NCI-H460 (cell line): ENCODE measurements at places on chromosomes 13 and 19.

GRCh38 chr13:32845952-32846950, 170.0 kb upstream of the KL start:
- DNase-seq, result no peak

DNA sequence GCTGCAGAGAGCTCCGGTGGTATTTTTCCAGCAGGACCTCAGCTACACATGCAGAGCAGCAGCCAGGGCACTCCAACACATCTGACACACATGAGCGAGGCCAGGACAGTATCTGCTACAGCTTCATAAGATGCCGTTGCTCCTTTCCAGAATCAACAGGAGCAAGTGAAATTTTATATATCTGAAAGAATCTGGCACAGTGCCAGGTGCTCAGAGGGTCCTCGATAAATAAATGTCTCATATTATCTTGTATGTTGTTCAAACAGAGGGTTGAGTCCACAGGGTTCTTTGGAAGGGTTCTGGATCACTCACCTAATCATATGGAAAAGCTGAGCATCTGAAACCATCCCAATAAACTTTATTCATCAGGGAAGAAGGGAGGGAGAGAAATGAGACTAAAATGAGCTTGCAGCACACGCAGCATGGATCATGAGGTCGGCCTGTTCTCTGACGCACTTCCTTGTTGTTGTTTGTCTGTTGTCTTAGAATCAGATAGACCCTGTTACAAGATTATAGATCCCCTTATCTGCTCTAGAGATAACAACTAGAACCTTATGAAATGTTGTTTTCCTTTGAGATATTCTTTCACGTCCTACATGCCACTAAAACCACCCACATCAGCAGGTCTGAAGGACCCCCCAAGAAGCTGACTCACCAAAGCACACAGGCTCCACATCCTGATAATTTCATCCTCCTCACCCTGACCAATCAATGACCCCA, 3.2 kb upstream of the METTL21C start:
- DNase-seq, result no peak

GRCh38 chr19:35977446-35978222, 17.4 kb upstream of the SDHAF1 start:
- DNase-seq, result no peak

GRCh38 chr19:31255174-31255799, 93.9 kb downstream of the TSHZ3 start:
- DNase-seq, result no peak

GRCh38 chr19:16068696-16069259, 7.5 kb upstream of the TPM4 start:
- no peak for DNase-seq

DNA sequence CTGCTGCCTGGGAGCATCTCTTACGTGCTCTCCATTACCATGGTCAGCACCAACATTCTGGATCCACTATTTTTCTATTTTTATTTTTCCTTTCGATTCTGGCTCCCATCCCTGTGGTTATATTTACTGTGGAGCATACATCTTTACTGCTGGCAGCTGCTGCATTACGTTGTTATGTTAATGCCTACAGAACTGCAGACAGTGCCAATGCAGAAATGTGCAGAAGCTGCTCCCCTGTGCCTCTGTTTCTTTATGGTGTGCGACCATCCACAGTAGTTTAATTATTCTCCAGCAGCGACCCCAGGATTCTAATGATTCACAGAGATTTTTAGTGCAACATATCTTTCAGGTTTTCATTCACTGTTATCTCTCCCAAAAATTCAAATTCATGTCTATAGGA, 911.7 kb upstream of the SLITRK6 start:
- no peak for DNase-seq

DNA sequence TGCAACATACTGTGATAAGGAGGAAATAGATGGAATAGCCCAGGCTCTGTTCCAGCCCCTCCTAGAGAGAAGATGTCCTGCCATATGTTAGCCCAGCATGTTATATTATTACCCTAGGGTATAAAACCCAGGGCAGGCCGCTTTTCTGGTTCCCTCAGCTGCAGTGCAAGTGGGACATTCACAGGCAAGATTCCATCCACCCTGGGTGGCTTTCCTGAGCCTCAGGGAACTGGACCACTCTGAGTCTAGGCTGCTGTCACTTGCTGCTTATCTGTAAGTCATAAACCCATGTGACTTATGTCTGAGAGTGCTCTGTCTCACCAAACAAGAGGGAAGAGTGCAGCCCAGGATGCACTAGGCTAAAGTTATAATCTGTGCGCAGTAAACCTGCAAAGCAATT, 413.2 kb downstream of the MZT1 start:
- no peak for DNase-seq

GRCh38 chr13:28100150-28101121, at the start of gene FLT3:
FLT3 (minus strand) TSS chr13:28100576; CDS start chr13:28100510, 66 bp downstream.
- DNase-seq, result no peak

- no peak for DNase-seq
These were observed 21.8 kb upstream of the MBNL2 start for GRCh38 chr13:97200081-97200942.

GRCh38 chr13:51342706-51343105, 3.2 kb downstream of the SERPINE3 start:
- no peak for DNase-seq

DNA sequence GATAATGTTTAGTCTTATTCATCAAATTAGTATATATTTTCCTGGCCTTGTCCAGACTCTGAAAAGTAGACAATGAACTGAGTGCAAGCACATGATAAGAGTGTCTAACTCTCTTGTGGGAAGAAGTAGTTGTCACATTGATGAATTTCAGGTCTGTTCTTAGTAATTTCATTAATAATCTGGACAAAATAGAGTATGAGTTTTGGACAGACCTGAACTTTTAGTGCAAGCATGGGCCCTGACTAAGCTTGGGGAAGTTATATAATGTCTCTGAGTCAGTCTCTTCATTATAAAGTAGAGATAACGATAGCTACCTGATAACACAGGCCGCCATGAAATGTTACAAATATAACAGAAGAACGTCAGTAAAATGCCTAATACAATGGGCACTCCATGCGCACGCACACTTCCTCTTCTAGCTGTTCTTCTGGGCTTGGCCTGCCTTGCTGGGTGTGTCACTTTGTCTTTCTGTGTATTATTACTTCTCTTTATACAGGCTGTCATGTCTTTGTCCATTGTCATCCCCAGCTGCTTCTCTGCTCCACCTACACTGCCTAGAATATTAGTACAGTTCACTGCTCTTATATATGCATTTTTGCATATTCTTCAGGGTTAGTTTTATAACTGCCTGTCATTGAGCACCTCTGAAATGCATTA, 129.1 kb upstream of the HTR2A start:
- no peak for DNase-seq

DNA sequence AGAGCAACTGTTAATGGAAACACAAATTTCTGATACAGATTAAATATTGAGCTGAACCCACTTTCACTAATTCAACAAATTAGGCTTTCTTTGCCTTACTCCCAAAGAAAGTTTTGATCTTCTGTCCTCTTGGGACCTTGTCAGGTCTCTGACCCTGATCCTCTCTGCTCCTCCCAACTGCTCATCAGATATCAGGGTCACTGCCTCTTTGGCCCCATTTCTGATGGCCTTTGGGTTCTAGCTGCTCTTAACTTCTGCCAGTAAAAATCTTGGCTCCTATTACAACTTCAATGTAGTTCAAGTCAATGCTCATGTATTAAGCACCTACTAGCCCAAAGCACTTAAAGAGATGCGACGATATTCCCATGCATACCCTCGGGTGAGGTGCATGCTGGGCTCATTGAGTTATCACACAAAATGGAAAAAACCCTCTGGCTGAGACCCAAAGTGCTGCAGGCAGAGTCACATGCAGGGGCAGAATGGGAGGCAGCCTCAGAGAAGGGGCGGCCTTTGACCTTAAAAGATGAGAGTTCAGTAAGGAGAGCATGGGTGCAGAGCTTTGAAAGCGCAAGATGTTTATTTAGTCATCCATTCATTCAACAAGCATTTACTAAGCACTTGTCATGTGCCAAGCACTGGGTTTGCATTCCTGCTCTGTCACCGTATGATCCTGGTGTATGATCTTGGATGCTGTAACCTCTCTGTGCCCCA, 183.4 kb downstream of the USP12 start:
- no peak for DNase-seq

GRCh38 chr19:15101479-15102082, 5.6 kb upstream of the SYDE1 start:
- DNase-seq, result no peak

- no peak for DNase-seq
These were observed 352.5 kb upstream of the PCDH20 start for GRCh38 chr13:61768175-61768574.

DNA sequence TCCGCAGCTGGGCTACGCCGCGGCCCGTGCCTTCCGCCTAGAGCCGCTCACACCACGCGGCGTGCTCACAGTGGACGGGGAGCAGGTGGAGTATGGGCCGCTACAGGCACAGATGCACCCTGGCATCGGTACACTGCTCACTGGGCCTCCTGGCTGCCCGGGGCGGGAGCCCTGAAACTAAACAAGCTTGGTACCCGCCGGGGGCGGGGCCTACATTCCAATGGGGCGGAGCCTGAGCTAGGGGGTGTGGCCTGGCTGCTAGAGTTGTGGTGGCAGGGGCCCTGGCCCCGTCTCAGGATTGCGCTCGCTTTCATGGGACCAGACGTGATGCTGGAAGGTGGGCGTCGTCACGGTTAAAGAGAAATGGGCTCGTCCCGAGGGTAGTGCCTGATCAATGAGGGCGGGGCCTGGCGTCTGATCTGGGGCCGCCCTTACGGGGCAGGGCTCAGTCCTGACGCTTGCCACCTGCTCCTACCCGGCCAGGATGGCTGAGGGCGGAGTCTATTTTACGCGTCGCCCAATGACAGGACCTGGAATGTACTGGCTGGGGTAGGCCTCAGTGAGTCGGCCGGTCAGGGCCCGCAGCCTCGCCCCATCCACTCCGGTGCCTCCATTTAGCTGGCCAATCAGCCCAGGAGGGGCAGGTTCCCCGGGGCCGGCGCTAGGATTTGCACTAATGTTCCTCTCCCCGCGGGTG, 7.4 kb downstream of the DBP start:
- DNase-seq, result no peak

GRCh38 chr13:113508521-113509254, 18.2 kb upstream of the DCUN1D2 start:
- no peak for DNase-seq

DNA sequence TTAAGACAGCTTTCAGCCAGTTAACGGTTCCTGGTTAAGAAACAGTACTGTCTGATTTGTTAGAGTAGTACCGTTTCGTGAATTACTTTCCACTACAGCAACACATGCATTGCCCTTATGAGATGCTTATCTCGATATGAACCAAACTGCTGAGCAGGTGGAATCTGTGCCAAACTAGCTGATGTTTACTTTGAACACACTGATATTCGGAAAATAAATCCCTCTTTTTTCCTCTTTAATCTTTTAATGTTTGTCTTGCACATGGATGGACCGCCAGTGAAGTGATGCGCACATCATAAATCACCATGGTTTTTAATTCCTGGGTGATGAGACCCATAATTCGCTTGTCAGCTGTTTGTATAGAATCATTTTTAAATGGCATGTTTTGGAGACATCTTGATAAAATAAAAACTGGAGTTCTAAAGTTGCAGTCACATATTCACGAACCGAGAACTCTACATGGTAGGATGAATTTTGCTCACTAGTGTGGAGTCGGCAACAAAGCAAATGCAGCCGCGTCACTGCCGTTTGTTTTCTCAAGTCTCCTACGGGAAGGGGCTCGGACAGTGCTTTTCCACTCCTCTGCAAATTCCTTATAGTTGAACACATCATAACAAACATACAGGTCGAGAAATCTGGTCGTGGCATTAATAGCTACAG, 1.1 kb downstream of the GJA3 start:
- no peak for DNase-seq

DNA sequence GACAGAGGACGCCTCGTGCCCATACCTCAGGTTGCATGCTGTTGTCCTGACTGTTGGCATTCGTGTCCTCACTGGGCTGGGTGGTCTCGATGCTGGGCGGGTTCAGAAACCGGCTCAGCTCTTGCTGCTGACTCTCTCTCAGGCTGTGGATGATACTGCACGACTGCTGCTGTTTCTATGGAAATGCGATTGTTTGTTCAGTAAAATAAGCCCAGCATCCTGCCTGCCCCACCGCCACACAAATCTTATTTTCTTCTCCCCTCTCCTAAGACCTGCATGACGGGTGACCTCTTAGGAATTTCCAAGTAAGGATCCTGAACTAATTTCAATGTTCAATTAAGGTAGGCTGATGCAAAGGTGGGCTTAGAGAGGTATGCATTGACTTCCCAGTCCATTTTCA, 356.5 kb downstream of the NALCN start:
- DNase-seq, result no peak

DNA sequence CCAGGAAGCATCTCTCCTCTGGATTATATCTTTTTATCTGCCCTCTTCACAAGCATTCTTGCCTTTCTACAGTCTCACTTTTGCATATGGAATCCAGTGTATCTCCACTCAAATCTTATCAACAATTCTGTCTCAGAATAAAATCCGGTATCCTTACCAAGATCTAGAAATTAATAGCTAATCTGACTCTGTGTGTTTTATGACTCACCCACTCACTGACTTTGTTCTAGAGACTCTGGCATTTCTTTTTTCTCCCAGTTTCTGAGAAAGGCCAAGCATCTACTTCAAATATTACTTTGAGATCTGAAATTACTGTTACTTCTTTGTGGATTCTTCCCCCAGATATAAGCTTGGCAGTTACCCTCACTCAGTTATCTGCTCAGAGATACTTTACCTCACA, 913.5 kb upstream of the ATXN8OS start:
- DNase-seq, result no peak

GRCh38 chr13:100388923-100389322, 199.7 kb downstream of the GGACT start:
- DNase-seq, result no peak

DNA sequence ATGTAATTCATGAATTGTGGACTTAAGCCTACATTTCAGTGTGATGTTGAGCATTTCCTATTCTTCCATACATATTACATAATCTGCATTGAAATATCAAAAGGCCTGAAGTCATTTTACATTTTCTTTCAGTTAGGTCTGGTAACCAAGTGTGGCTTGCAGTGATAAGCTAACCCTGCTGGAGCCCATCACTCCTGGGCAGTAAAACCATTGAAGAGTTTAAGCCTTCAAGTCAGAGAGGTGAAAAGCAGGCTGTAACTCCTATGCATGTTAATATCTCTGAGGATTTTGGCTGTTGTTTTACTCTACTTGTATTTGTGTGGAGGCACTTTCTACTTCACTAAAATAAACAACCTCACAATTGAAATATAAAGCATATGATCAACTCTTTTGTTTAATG, 248.8 kb downstream of the SLITRK5 start:
- DNase-seq, result no peak

- DNase-seq, result no peak
These were observed 4.3 kb downstream of the HRC start for GRCh38 chr19:49150944-49151243.

GRCh38 chr19:38031423-38031770, 124.4 kb downstream of the SIPA1L3 start:
- DNase-seq, result no peak

- no peak for DNase-seq
These were observed 7.5 kb upstream of the RBM26 start for GRCh38 chr13:79413521-79413920.
